ENCODE measurements at places on chromosomes 4 and X.

GRCh38 chrX:22395372-22395771 lies 122.7 kb downstream of the CBLL2 start:
- DNase-seq: no peak

DNA sequence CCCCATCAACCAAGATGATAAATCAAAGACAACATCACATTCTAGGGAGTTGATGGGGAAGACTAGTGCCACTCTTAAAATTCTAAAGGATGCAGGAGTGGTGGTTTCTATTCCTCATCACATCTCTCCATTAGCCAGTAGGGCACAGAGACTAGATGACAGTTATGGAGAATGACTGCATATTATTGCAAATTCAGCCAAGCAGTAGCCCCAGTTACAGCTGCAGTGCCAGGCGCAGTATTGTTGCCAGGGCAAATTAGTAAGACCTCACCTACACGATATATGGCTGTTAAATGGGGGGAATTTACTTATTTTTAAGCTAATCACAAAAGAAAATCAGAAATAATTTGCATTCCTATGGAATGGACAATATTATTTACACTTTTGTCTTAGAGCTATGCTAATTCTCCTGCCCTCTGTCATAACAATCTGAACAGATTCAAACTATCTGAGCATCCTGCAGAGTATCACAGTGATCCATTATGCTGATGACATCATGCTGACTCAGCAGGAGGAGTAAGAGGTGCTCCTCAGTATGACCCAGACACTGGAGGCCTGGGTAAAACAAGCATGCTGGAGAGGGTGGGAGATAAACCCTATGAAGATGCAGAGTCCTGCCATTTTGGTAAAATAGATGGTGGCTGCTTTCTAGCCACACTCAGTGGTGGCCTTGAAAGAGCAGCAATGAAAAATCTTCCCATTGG lies 24.7 kb downstream of the ETNPPL start:
- DNase-seq: no peak

- no peak for DNase-seq
Observed at GRCh38 chr4:123415977-123416376, 19.4 kb downstream of the SPRY1 start.

GRCh38 chr4:2060611-2061185 lies 1.6 kb downstream of the NAT8L start:
- no peak for DNase-seq

GRCh38 chr4:188160406-188160805 lies 21.2 kb downstream of the TRIML1 start:
- DNase-seq: no peak

DNA sequence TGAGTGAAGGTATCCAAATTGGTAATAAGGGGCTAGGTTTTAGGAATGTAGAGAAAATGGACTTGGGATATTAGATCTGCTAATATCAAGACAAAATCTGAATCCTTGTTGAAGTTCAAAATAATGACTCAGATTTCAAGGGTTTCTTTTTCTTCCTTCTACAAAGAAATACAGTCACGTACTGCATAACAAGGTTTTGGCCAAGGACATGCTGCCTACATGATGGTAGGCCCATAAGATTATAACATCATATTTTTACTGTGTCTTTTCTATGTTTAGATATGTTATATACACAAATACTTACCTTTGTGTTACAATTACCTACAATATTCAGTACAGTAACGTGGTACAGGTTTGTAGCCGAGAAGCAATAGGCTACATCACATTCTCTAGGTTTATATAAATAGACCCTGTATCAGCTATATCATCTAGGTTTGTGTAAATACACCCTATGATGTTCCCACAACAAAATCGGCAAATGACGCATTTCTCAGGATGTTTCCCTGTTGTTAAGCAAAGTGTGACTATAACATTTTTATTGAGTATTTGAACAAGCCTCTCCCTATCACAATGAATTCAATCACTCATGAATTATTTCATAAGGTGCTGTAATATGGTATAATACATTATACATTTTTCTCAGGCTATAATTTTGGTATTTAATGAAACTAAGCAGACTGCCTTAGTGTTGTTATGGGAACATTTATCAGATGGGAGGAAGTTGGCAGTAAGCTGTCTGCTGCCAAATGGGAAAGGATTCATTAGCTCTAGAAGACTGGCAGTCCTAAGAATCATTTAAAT lies 186.3 kb downstream of the PPP3CA start:
- DNase-seq: no peak

- DNase-seq: no peak
Observed at GRCh38 chr4:130306566-130306965, 1210.6 kb downstream of the C4orf33 start.

- DNase-seq: no peak
Observed at GRCh38 chr4:26183017-26183416, 137.8 kb upstream of the RBPJ start.

DNA sequence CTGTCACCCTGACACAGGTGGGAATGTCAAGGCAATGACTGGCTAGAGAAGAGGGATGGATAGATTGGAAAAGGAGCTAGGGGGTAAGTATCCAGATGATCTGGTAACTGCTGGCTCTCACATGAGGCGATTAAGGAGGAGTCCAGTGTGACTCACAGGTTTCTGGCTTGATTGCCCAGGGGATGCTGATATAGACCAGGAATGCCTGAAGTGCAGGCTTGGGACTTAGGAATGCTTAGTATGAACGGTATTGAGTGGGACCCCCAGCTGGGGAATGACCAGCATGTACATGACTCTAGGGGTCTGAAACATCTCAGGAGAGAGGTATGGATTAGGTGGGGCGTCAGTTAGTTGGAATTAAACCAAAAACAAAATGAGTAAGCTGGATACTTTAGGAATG lies 65.8 kb upstream of the PRPS1 start:
- DNase-seq: no peak

DNA sequence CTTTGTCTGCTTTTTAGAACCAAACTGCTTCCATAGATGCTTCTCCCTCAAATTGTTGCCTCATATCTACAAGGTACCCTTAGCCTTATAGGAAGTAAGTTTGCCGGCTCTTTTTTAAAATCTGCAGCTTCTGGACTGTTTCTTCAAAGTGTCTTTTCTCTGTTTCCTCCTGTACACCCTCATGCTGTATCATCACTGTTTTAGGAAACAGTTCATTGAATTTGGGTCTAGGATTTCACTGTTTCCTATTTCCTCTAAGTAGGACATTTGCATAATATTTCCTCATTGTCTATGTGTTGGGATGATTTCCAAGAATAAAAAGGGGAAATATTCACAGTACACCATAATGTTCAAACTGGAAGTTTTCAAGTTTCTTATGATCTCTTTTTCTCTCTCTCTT lies 43.0 kb downstream of the BANK1 start:
- DNase-seq: no peak

All from left cardiac atrium (tissue), 4 donors.